ENCODE measurements at places on chromosomes 6 and 20. TPM values are rescaled to one million over a fixed set of nuclear protein-coding genes. Genes with fewer than 3 reads are reported as not detected.

The GLYATL3 gene
- total RNA-seq: not detected

The SPTLC3 gene
- 1.4 TPM for total RNA-seq

The SSTR4 gene
- not detected for total RNA-seq

The SOX18 gene
- not detected for total RNA-seq

The DEFB132 gene
- not detected for total RNA-seq

The ZKSCAN3 gene
- 4.8 TPM for total RNA-seq

The RNGTT gene
- 21.7 TPM for total RNA-seq

The ENPP3 gene
- not detected for total RNA-seq

The EDN1 gene
- total RNA-seq: 8.6 TPM

The TBC1D7 gene
- total RNA-seq: 16.4 TPM

The OR2B6 gene
- total RNA-seq: not detected

The HLA-E gene
- 84.8 TPM for total RNA-seq

The FUT9 gene
- not detected for total RNA-seq

The AVP gene
- total RNA-seq: not detected

The TMEM200A gene
- total RNA-seq: 47.8 TPM

The SASH1 gene
- total RNA-seq: 16.5 TPM

The DUSP15 gene
- not detected for total RNA-seq

The CALHM5 gene
- 10.6 TPM for total RNA-seq

The TREML2 gene
- not detected for total RNA-seq

The PTCHD4 gene
- 0.72 TPM for total RNA-seq

The PROCR gene
- 36.4 TPM for total RNA-seq

The ADGRF5 gene
- not detected for total RNA-seq

The BPIFB2 gene
- not detected for total RNA-seq

The NINL gene
- 3.6 TPM for total RNA-seq

The OVOL2 gene
- total RNA-seq: not detected

The MAD2L1BP gene
- 31.1 TPM for total RNA-seq

The CCN6 gene
- not detected for total RNA-seq

The OR2W1 gene
- total RNA-seq: not detected

The MTCH1 gene
- 263 TPM for total RNA-seq

The LHFPL5 gene
- not detected for total RNA-seq

The STXBP5 gene
- total RNA-seq: 48.0 TPM

The LPIN3 gene
- 1.7 TPM for total RNA-seq

The PTK6 gene
- total RNA-seq: not detected

The RNF146 gene
- 35.0 TPM for total RNA-seq

The PRPH2 gene
- total RNA-seq: 0.83 TPM

The SNAI1 gene
- 0.54 TPM for total RNA-seq

The HSPA1L gene
- 1.3 TPM for total RNA-seq

The RNF144B gene
- total RNA-seq: 2.8 TPM

The SRPK1 gene
- 92.8 TPM for total RNA-seq

The SMOC2 gene
- not detected for total RNA-seq

Data from IMR-90 (cell line).